ENCODE measurements at places on chromosomes 6 and 20. TPM values are rescaled to one million over a fixed set of nuclear protein-coding genes. Genes with fewer than 3 reads are reported as not detected.

DNA sequence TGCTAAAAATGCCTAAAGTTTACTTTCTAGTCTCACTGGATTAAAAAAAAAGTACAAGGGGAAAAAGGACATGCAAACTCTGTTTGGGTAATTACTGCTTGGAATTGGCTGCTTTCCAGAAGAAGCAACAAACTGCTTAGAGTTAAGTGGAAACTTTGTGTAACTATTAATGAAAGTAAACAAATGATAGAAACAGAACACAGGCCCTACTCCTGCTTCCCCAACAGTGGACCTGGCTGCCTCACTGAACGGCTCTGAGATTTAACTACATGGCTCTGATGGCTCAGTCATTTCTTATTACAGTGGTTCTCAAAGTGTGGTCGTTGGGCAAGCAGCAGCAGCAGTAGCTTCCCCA lies 108.5 kb downstream of the MAN1A1 start:
- no peak for ATAC-seq

The CCM2L gene
- not detected for total RNA-seq

GRCh38 chr6:154318721-154319120 lies 37.9 kb downstream of the IPCEF1 start:
- ATAC-seq, result no peak

DNA sequence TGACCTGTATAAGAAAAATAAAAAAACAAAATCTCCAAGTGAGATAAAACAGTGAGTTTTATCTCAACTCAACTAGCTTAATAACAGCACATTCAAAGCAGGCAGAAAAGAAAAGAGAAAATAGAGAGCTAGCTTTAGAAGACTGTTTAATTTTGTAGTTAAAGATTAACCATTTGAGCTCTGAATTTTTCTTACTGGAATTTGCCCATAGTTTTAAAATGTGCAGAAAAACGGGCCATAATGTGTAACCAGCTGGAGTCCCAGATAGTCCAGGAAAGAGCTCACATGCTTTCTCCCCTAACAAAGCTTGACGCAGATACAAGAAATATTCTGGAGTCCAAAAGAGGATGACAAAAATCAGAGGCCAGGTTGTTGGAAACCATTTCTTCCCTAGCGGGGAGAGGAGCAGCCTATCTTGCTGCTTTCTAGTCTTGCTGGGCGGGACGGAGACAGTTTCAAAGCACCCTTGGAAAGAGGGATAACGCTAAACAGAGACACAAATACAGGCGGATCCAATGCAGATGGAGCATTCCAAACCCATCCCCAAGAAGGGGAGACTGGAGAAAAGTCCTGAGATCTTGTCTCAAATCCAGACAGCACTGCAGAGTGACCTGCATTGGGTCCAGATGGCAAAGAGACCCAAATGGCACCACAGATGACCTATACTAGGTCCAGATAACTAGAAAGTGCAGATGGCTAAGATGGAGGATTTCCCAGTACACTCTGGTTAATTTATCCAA lies 16.1 kb downstream of the TTK start:
- no peak for ATAC-seq

- peak; percentile 5 for ATAC-seq
Observed at GRCh38 chr6:142867988-142868812, 76.8 kb downstream of the HIVEP2 start.

DNA sequence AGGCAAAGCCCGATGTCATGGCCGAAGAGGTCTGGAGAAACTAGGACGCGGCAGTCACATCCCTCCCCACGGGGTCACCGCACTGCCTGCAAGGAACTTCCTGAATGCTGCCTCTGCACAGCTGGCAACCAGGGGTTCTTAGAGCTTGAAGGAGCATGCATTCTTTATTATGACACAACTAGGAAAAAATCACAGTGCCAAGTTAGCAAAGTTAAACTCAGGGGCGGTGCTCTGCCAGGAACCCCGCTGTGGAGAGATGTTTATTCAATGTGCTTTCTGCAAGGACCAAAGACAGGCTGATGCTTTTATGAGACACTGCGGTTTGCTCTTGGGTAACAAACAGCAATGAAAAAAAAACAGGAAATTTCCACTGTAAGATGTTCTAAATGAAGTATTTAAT lies 287.3 kb upstream of the FOXQ1 start:
- ATAC-seq, result no peak

- ATAC-seq, result no peak
Observed at GRCh38 chr6:166005944-166006899, 161.4 kb downstream of the TBXT start.

GRCh38 chr6:106220485-106220884 lies 105.1 kb downstream of the ATG5 start:
- no peak for ATAC-seq

DNA sequence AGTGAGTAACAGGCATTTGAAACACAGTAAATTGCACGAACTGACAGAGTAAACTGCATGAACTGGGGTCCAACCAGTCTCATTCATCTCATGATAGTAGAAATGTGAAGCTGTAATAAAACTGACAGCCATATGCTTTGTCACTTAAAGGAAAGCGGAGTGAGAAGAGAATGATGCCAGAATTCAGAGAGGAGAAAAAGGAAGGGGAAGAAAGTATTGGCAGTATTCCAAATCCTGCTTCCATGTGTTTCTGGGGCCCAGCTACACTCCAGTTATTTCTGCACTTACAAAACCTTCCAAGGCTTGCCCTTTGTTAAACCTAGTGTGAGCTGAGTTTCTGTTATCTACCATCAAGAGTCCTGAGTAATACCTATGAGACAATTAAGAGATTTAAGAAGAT lies 17.2 kb downstream of the SNX14 start:
- ATAC-seq, result no peak

The HLA-DRA gene
- 13.6 TPM for total RNA-seq

The NMBR gene
- total RNA-seq, result not detected

The PTCHD4 gene
- total RNA-seq, result not detected

- no peak for ATAC-seq
Observed at GRCh38 chr20:24587384-24588046, 118.1 kb downstream of the SYNDIG1 start.

The CALHM4 gene
- total RNA-seq, result not detected

The TMC2 gene
- not detected for total RNA-seq

GRCh38 chr20:1779567-1779966 lies 115.6 kb upstream of the SIRPA start:
- ATAC-seq, result no peak

- ATAC-seq, result peak; percentile 60
Observed at GRCh38 chr6:26329763-26330511, 35.1 kb upstream of the BTN3A2 start.

The C6orf47 gene
- 16.2 TPM for total RNA-seq

DNA sequence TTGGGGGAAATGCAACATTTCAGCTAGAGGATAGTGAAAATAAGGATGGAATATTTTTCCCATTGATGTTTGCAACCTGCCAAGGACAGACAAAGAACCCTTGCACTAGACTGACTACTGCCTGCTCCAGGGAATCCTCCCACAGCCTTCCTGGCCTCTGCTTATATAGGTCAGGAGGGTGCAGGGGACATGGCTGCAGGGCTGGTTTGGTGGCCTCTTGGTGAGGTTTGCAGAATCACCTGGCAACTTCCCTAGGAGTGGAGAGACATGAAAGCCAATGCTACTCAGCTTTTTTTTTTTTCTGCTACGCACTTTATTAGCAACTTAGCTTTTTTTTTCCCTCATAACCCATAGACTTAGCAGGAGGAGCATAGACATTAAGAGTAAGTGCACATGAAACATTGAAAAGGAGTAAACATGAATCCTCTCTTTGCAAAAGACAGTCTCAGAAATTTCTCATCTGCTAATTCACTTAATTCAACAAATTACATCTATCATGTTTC lies 39.8 kb upstream of the CDYL start:
- ATAC-seq, result no peak
